Stimulated activated CD8-positive, alpha-beta memory T cell treated with anti-CD3 and anti-CD28 coated beads, Interleukin-2, amount 100 ng/mL, for 48 hours (primary cell): ENCODE measurements at places on chromosomes 3 and 15.

DNA sequence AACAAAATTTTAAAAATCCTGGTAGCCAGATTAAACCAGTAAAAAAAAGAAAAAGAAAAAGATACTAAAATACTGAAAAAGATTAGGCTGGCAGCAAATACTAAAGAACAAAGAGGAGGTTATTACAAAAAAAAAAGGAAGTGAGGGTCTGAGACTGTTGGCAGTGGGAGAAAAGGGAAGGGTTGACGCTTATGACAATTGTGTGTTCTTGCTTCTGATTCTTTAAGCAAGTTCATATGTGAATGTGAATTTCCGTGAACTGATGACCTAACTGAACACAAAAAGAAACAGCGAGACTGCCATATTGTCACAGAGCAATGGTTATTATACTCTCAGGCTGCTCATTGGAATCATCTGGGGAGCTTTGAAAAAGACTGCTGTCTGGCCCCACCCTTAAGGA is 56.5 kb downstream of the ATP13A4 start:
- no peak for DNase-seq

GRCh38 chr3:142844339-142844977 is 44.4 kb downstream of the PCOLCE2 start:
- DNase-seq: no peak

DNA sequence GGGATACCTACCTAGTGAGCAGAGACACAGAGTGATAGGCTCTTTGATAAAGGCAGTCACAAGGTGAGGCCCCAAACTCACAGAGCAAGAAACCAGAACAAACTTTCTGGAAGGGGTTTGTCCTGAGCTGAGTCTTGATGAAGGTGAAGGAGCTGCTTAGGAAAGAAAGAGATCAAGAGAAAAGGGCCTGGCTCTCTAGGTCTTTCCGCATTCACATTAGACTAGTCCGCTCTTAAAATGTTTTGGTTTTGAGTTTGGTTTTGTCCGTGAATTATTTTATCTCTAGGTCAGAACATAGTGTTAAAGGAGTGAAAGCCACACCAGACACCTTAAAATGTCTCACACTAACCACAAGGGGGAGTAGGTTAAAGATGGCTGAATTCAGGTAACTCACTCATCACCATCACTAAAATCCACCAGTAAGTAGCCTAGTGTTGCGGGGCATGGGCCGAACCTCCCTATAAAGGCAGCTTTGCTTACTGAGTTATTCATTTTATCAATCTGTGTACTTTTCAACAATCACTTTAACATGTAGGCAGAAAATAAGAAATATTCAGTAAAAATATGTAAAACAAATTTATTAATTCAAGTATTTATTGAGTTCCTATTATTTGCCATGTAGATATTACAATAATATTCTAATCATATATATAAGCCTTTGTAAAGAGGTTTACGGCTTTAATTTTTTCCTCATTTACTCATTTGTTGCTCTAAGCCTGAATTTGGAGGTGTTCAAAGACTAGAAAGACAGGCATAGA is 121.5 kb upstream of the TSC22D2 start:
- no peak for DNase-seq

GRCh38 chr3:47296562-47297302 is 14.0 kb downstream of the KLHL18 start:
- DNase-seq: no peak

DNA sequence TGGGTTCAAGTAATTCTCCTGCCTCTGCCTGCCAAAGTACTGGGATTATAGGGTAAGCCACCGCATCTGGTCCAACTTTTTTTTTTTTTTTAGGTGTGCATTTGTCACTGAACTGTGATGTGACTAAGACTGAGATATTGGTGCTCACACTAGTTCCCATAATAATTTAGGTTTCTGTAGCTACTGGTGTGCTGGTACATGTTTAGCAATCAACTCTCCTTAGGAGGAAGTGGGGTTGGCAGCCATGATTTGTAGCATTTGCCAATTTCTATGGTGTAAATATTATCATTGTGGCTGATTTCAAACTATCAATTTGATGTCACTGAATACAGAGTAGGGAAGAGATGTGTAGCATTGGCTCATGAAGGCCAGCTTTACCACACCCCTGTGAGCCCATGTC is 372.7 kb downstream of the EDEM1 start:
- no peak for DNase-seq

DNA sequence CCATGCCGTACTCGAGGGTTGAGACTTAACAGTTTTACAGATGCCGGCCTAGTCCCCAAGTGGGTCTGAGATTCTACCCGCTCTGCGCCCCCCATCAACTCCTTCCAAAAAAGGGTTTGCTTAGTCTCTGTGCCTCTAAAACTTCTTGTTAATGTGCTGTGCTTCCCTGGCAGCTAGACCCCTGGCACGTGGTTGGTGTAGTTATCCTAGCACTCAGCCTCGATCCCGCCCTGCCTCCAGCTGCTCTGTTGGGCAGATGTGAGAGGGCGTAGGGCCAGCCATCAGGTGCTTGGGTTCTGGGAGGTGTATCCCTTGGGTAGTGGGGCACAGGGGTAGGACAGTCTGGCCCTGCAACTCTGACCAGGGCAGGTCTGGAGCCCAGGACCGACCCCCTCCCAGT is 79.5 kb downstream of the FBLN2 start:
- no peak for DNase-seq

GRCh38 chr3:152613851-152614250 is 221.1 kb upstream of the P2RY1 start:
- no peak for DNase-seq

GRCh38 chr3:123075359-123075758 is 8.5 kb downstream of the PDIA5 start:
- DNase-seq: no peak

DNA sequence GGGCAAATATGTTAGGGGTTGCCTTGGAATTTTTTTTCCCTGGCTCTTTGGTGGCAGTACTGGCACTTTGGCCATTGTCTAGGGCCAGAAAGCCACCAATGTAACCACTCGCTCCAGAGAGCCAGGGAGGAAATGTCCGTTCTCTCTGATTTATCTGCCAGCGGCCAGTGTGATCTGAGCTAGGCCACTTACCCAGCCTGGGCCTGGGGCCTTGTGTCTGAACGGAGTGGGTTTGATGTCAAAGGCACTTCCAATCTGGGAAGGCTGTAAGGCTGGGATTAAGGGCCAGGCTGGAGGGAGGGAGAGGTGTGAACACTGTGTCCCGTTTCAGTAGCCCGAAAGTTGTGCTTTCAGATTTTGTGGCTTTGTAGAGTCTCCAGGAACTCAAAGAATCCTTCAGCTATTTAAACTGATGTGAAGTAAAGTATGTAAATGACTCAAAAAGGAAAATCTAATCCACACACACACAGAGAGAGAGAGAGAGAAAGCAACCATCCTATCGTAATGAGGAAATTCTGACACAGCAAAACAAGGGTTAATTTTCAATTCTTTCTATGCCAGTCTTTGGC is 271.0 kb downstream of the PDZRN3 start:
- DNase-seq: no peak

GRCh38 chr15:90086868-90087268 is 15.4 kb downstream of the IDH2 start:
- DNase-seq: no peak

DNA sequence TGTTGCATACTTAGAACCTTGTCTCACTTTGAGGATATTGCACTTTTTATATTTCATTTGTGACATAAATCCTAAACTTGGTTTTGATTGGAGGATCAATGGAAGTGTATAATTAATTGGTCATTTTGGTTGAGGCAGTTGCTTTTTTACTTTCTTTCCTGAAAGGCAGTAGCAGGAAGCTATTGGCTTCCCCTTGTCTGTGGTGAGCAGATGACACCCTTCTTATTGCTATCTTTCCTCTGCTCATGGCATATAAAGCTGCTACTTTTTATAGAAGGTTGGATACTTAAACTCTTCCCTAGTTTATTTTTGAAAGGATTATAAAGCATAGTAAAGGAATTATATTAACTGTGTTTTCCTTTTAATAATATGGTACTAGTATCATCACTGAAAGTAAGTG is 28.6 kb downstream of the FAM98B start:
- no peak for DNase-seq

GRCh38 chr15:70198441-70199123 is 100.9 kb upstream of the TLE3 start:
- no peak for DNase-seq

DNA sequence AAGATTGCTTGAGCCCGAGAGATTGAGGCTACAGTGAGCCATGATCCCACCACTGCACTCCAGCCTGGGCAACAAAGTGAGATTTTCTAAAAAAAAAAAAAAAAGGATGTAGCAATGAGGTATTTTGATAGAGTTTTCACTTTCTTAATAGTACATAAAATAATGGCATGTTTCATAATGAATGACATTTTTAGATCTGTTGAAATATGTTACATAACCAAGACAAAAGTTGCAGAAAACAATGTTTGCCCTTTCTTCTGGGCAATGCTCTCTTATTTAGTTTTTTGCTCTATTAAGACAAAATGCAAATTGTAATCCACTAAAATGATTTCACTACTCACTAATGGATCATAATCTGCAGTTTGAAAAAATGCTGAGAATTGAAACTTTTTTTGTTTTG is 4.4 kb upstream of the MAPK6 start:
- DNase-seq: no peak

DNA sequence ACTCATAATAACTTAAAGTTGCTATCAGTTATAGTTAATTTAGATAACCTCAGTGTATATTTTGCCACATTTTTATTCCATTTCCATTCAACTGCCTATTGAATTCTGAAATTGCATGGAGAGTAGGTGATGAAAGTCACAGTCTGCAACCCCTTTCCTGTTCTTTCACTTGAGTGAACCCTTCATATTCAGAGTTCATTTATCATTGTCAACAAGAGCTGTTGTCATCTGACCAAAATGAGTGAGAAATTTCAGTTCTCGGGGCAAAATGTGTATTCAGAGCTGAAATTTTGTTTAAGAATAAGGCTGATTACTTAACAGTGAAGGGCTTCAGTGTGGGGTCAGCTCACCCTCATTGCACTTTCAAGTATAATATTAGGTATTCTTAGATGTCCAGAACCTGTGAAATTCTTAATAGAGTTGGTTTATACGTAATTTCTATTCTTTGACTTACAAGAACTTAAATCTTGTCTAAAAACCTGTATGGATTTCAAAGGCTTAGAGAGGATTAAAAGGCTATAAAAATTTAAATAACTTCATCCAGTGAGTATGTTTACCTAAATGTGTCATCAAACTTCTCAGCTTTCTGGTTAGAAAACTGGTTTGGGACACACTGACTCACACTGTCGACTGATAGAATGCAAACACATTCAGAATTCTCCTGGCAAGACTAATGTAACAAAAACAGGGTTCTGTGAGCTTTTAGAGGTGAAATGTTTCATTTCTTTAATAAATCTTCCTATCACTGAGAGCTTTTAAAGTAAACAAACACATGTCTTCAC is 92.2 kb downstream of the CMSS1 start:
- no peak for DNase-seq

GRCh38 chr15:62392376-62392775 is 227.3 kb upstream of the C2CD4B start:
- no peak for DNase-seq

GRCh38 chr15:40696228-40696627 is 1.3 kb downstream of the RAD51 start:
- DNase-seq: no peak

DNA sequence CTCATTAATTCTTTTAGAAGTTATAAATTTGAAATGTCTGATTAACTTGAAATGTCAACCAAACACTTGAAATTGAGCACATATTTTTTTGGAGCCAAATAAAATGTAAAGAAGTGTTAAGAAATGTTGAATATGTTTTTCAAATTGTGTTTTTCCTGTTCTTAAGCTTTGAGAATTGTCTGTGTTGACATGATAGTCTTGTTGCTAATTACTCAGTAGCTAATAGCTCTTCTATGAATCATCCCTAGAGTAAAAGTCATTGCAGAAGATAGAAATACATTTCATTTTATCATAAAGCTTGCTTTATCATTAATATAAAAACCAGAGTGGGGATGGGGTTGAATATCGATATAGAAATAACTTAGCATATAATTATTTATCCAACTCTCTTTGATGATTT is 41.9 kb upstream of the ABHD10 start:
- no peak for DNase-seq

GRCh38 chr15:99981839-99982658 is 248.8 kb upstream of the LYSMD4 start:
- DNase-seq: no peak

GRCh38 chr3:159751752-159752151 is 236.9 kb upstream of the IL12A start:
- no peak for DNase-seq

DNA sequence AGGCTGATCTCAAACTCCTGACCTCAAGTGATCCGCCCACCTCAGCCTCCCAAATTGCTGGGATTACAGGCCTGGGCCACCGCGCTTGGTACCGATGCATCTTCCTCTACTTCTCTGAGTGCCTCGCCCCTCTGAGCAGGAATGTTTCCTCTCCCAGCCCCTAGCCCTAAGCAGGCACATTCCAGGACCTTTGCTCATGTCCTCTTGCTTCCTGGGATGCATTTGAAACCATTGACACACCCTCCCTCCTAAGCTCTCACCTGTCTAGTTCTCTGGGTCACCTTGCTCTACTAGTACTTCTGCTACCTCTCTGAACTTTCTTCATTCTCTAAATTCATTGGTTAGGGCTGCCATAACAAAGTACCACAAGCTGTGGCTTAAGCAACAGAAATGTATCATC is 17.9 kb upstream of the UACA start:
- no peak for DNase-seq

DNA sequence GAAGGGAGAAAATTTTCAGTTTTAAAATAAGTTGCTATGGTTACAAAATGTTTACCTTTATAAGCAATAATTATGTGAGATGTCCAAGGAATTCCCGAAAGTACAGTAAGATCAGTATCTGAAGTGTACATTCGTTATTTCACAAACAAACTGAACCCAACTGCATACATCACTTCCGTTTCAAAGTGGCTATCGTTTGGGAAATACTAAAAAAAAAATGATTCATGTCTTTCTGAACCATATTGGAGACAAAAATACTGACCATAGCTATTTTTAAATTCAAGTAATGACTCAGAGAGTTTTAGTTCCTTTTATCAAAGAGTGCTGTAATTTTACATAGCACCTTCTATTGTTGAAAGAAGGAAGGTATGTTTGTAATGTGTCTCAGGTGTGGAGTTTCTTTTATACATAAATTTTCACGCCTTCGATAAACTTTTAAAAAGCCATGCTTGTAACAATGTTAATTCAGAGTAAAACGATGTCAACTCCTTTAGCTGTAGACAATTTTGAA is 8.0 kb upstream of the ANKRD28 start:
- DNase-seq: no peak

- no peak for DNase-seq
Observed at GRCh38 chr15:80457896-80458295, 53.7 kb downstream of the ARNT2 start.

DNA sequence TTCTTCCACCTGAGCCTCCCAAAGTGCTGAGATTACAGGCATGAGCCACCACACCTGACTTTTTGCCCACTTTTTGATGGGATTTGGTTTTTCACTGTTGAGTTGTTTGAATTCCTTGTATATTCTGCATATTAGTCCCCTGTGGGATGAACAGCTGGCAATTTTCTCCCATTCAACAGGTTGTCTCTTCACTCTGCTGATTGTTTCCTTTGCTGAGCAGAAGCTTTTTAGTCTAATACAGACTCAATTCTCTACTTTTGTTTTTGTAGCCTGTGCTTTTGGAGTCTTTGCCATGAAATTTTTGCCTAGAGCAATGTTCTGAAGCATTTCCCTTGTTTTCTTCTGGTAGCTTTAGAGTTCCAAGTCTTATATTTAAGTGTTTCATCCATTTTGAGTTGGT is 62.7 kb upstream of the MFGE8 start:
- no peak for DNase-seq

GRCh38 chr15:98728811-98729160 is 80.4 kb downstream of the IGF1R start:
- no peak for DNase-seq
